Activated CD8-positive, alpha-beta T cell treated with anti-CD3 and anti-CD28 coated beads, Interleukin-2, amount 10 ng/mL, durations not matched to agents 7 days and 5 days (primary cell): ENCODE measurements at places on chromosomes 4 and X.

GRCh38 chrX:65508851-65509250 lies 25.7 kb downstream of the LAS1L start:
- DNase-seq: no peak

- DNase-seq: no peak
Observed at GRCh38 chr4:188812644-188813043, 673.4 kb downstream of the TRIML1 start.

DNA sequence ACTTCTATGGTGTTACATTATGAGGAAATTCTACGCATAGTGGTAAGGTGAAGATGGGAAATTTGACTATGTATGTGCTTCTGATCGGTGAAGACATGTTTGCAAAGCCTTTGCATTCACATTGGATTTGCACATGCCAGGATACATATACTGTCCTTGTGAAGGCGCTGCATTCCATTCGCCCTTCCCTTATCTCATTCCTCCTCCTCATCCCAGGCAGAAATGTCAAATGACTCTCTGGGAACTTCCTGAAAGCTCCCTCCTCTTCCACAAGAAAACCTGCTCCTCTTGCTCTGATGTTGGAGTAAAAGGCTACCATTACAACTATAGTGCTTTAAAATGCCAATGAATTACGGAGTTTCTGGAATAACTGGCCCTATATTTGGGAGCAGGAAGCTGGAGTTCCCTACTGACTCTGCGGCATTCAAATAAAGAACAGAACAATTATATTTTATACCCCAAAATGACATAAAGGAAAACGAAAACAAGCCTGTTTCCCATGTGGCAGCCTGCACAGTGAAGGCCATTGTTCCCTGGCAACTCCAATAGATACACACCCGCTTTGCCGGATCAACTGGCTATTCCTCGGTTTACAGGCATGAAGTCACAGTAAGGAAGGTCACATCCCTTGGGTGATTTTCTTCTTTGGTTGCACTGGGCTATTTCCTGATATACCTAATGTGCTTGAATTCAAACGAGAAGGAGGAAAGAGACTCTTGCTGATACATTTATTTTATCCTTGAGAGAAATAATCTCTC lies 84.5 kb downstream of the AREG start:
- no peak for DNase-seq

DNA sequence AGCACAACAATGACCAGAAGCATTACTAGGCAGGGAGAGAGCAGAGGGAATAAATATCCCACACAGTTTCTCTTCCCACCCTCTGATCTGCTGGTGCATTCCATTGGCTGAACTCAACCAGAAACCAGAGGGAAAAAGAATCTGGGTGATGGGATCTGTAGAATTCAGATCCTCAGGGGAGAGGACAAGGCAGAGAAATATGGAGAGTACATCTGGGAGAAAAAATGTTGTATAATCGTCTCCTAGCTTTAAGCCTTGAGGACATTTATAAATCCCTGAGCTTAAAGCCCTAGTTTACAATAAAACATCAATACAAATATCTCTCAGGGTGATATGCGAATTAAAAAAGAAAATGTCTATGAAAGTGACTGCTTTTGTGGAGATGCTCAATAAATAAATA lies 368.1 kb upstream of the MAD2L1 start:
- DNase-seq: no peak

GRCh38 chr4:71300964-71301363 lies 37.9 kb upstream of the SLC4A4 start:
- no peak for DNase-seq

DNA sequence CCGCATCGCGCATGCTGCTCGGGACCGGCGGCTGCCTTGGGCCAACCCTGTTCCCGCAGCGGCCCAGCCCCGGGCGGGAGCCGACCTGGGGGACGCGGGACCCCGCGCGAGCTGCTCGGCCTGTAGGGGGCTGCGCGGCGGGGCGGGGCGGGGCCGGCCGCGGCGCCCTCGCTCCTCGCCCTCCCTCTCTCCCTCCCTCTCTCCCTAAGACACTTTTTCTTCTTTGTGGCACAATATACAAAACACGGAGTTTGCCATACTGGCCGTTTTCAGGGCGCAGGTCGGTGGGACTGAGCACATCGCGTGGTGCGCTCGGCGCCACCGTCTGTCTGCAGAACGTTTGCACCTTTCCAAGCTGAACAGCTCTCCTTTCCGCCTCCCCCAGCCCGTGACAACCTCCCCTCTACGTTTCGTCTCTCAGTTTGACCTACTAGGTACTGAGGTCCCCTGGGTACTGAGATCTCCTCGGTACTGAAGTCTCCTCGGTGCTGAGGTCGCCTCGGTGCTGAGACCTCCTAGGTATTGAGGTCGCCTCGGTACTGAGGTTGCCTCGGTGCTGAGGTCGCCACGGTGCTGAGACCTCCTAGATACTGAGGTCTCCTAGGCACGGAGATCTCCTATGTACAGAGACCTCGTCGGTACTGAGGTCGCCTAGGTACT lies 261.1 kb upstream of the PLCXD1 start:
- no peak for DNase-seq

DNA sequence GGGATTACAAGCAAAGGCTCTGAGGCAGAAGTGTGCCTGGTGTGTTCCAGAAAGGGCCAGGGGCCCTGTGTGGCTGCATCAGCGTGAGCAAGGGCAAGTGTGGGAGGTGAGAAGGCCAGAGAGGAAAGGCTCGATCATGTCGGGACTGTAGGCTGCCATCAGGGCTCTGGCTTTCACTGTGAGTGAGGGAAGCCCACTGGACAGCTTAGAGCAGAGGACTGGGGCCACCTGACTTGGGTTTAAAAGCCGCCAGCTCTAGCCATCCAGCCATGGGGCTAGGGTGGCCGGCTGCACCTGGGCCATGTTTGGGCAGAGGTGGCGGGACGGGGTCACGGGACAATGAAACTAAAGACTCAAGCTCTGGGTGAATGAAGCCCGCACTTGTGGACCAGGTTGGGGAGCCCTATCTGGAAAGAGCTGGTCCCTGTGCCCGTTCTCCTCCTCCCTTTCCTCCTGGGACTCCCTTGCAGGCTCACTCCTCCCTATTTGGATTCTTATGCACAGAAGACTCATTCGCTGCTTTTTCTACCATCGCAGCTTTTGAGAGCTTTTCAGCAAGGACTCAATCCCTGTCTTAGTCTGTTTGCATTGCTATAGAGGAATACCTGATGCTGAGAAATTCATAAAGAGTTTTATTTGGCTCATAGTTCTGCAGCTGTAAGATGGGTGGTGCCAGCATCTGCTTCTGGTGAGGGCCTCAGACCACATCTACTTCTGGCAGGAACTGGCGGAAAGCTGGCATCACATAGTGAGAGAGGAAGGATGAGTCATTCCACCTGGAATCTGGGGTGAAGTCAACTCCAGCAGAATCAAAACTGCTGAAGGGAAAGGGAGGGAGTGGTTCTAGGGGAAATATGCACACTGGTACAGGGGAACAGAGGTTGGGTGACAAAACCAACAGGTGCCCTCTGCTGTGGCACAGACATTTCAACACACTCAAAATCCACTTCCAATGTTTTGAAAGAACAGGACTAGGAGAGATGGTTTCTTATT lies 15.3 kb downstream of the CTAG1B start:
- DNase-seq: no peak

DNA sequence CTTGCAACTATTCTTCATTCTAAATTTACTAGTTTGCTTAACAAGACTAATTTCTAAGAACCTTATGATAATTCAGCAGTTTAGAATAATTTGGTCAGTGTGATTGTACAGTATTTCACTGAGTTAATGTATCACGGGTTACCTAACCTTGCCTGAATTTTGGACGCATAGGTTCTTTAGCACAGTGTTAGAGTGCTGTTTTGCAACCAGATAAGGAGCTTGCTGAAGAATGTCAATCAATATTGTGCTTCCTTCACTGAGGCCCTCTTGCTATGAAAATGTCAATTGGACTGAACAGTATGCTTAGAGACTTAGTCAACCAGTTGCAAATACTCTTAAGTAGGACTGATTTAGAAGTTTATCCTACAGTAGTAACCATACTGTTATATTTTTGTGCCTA lies 19.6 kb downstream of the VAMP7 start:
- no peak for DNase-seq

- DNase-seq: no peak
Observed at GRCh38 chr4:176125063-176125462, 59.4 kb downstream of the WDR17 start.

GRCh38 chr4:175561696-175562095 lies 250.4 kb downstream of the GPM6A start:
- DNase-seq: no peak

DNA sequence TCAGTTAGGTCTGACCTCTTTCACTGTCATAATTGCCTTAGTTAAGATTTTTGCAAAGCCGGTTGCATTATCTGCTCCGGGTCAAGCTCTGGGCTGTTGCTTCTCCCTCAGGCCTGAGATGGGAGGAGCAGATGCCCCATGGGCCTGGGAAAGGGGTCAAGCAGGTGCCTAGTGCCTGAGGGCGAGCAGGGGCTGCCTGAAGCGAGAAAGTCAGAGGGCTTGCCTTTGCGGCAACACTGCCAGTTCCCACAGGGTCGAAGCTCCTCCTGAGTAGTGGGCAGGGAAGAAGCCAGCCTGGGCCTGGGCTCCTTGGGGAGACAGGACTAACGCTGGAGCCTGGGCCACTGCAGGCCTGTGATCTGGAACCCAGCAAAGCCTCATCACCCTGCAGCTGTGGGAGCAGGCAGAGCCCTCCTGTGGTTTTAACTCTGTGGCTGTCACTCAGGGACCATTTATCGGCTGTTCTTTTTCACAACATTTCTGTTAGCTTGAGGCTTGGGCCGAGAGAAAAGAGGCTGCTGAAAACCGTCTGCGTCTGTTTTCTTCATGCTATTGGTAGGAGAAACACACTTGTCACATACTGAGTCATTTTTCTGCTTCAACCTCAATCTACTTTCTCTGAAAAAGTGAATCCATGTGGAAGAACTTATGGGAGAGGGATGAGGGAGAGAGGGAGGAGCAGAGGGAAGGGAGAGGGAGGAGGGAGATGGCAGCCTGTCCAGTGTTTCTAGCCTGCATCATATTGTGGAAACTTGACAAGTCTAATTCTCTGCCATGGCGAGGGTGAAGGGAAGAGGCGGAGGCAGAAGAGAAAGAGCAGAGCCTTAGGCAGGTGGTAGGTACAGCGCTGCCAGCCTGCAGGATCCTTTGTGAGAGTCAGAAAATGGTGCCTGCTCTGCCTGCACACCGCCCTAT lies 68.4 kb downstream of the RHOH start:
- peak; percentile 75 for DNase-seq

- no peak for DNase-seq
Observed at GRCh38 chrX:19954335-19955096, 36.3 kb downstream of the BCLAF3 start.

GRCh38 chr4:101086801-101087586 lies 260.3 kb downstream of the PPP3CA start:
- no peak for DNase-seq

GRCh38 chrX:15043538-15043937 lies 170.3 kb downstream of the MOSPD2 start:
- DNase-seq: no peak

GRCh38 chr4:139587446-139587845 lies 31.4 kb upstream of the SETD7 start:
- no peak for DNase-seq

DNA sequence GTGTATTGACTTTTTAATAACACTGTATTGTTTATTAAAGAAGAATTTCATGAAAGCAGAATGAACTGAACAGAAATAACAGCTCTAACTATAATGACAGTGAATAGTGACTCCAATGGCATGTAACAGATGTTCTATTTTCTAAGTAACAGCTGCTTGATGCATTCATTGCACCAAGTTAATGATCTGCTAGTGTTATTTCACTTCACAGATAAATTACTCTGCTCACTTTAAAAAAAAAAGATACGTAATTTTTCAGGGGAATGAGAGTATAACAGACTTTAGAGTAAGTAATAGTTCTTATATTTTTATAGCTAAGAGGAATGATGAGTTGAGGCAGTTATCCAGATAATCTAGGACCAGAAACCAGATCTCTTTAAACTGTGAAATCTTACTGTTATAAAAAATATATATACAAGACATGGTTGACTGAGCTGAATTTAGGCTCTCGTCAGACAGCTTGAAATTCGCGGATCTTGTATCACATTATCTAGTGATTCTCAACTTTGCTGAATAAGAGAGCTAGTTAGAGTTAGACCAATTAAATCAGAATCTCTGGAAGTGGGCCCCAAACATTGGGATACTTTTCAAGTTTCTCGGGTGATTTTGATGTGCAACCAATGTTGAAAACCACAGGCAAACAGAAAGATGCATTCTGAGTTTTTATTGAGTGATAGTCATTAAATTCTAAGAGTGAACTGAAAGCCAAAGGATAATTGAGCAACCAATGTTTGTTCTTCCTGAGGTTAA lies 840.7 kb downstream of the DMD start:
- no peak for DNase-seq

GRCh38 chrX:133414406-133415275 lies 648 bp downstream of the GPC4 start:
- no peak for DNase-seq

DNA sequence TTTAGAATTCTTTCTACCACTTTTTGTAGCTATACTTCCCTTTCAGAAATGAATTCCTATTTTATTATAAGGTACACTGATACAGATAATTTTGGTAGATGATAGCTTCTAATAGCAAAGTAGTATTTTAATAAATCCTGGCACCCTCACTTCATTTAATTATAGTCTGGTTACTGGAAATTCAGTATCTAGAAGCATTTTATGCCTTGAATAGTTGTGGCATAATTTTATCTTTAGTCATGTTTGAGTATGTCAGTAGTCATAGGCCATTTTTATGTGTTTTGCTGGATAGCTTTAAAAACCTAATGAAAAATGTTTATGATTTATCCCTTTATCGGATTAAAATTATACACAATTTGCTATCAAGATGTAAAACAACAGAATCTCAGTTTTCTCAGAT lies 92.3 kb downstream of the DIAPH2 start:
- no peak for DNase-seq

- DNase-seq: no peak
Observed at GRCh38 chr4:145199051-145199716, 18.8 kb upstream of the OTUD4 start.

- no peak for DNase-seq
Observed at GRCh38 chr4:53821179-53821851, 230.0 kb upstream of the LNX1 start.

- no peak for DNase-seq
Observed at GRCh38 chr4:94715726-94716125, 42.0 kb upstream of the BMPR1B start.

- no peak for DNase-seq
Observed at GRCh38 chr4:61648264-61648663, 448.1 kb downstream of the ADGRL3 start.

- DNase-seq: no peak
Observed at GRCh38 chr4:6680372-6681034, 13.2 kb upstream of the S100P start.

DNA sequence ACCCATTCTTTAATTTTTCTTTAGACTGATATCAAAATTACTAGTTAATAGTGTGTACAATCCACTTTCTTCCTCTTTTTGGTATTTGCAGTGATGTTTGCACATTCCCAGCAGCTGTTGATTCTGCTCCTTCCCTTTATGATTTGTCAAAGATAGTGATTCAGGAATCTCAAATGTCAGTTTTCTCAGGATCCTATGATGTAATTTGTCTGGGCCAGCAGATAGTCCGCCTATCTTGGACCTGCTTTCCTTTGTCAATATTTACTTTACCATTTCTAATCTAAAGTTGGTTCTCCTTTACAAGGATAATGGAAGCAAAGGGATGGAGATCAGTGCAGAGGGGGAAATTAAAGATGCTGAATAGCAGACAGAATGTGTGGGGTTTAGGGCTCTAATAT lies 122.1 kb downstream of the REELD1 start:
- DNase-seq: no peak
